Esophagus (tissue), 2 donors: ENCODE measurements at places on chromosomes 1 and 21. TPM values are rescaled to one million over a fixed set of nuclear protein-coding genes. Genes with fewer than 3 reads are reported as not detected.

Gene FAM131C
- polyA plus RNA-seq: 0.45 TPM

Gene ELAPOR1
- polyA plus RNA-seq: 0.25 TPM

Gene NR1I3
- 0.07 TPM for polyA plus RNA-seq

Gene RAD54L
- 6.1 TPM for polyA plus RNA-seq

Gene S100A9
- polyA plus RNA-seq: 60,368 TPM

Gene TAS1R3
- 1.9 TPM for polyA plus RNA-seq

Gene KRTAP12-4
- not detected for polyA plus RNA-seq

Gene TBX19
- polyA plus RNA-seq: 1.2 TPM

Gene PLA2G2A
- polyA plus RNA-seq: 81.7 TPM

Gene RNF186
- not detected for polyA plus RNA-seq

Gene BSND
- polyA plus RNA-seq: not detected

Gene C2CD2
- polyA plus RNA-seq: 7.9 TPM

Gene MPZL1
- 22.5 TPM for polyA plus RNA-seq

Gene MAP10
- 0.52 TPM for polyA plus RNA-seq

Gene NECTIN4
- 44.9 TPM for polyA plus RNA-seq

Gene SOD1
- 319 TPM for polyA plus RNA-seq

Gene C1orf105
- not detected for polyA plus RNA-seq

Gene NR0B2
- polyA plus RNA-seq: not detected

Gene PDC
- polyA plus RNA-seq: not detected

Gene PRR9
- not detected for polyA plus RNA-seq

Gene SLC44A5
- polyA plus RNA-seq: 3.1 TPM

Gene PODN
- polyA plus RNA-seq: 8.3 TPM

Gene FCRL1
- 0.04 TPM for polyA plus RNA-seq

Gene PIK3C2B
- 7.8 TPM for polyA plus RNA-seq

Gene LCE1B
- not detected for polyA plus RNA-seq

Gene ADGRL4
- 1.1 TPM for polyA plus RNA-seq

Gene IL19
- polyA plus RNA-seq: 0.22 TPM

Gene RAP1GAP
- polyA plus RNA-seq: 12.2 TPM

Gene DNM3
- polyA plus RNA-seq: 0.76 TPM

Gene PDPN
- 11.9 TPM for polyA plus RNA-seq

Gene KRTAP12-2
- not detected for polyA plus RNA-seq
